ENCODE measurements at places on chromosomes 7 and 10. TPM values are rescaled to one million over a fixed set of nuclear protein-coding genes. Genes with fewer than 3 reads are reported as not detected.

TEX47 gene
- total RNA-seq = not detected

COMMD3 gene
- total RNA-seq = 46.2 TPM

SPDYE11 gene
- total RNA-seq = not detected

EPO gene
- not detected for total RNA-seq

CACUL1 gene
- 39.3 TPM for total RNA-seq

JCAD gene
- 27.1 TPM for total RNA-seq

HOXA6 gene
- total RNA-seq = 22.0 TPM

PNLIPRP2 gene
- total RNA-seq = not detected

RHOBTB1 gene
- 14.6 TPM for total RNA-seq

GRCh38 chr10:1419796-1420610 lies 317.3 kb downstream of the ADARB2 start:
- no peak for DNase-seq

DNA sequence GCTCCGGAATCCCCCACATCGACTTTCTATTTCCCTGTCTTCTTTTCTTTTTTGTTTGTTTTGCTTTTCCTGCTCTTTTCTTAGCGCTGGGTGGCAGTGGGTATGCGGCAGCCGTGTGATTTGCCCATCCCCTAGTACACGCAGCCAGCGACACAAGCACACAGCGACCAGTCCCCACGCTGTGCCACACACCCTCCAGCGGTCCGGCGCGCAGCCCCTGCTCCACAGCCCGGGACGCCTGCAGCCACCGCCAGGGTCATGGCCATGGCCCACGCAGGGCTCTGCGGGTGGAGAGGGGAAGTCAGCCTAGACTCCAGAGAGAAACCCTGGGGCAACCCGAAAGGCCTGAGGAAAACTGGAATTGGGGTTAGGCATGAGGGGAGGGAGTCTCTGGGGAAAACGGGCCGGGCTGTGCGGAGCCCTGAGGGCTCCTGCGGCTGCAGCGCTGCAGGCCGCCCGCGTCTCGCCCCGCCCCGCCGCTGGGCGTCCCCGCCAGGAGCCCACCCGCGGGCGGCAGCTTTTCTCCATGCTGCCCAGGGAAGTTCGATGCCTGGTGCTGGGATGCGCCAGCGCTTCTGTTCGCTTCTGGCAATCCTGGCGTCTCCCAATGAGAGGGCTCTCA lies 2.5 kb downstream of the CHRM2 start:
- DNase-seq = no peak

- peak; percentile 84 for DNase-seq
These were observed 570 bp downstream of the TBC1D12 start for GRCh38 chr10:94402843-94403379.

GRCh38 chr10:95250856-95251255 lies 39.9 kb downstream of the PDLIM1 start:
- DNase-seq = no peak

All from kidney (tissue), 22 donors.